Hematopoietic multipotent progenitor cell treated with erythropoietin and hydrocortisone succinate and interleukin-3 and kit ligand, for 6 days (in vitro differentiated cells): ENCODE measurements at places on chromosomes 2 and 18.

GRCh38 chr2:64386676-64387075 lies 67.3 kb upstream of the LGALSL start:
- no peak for DNase-seq

DNA sequence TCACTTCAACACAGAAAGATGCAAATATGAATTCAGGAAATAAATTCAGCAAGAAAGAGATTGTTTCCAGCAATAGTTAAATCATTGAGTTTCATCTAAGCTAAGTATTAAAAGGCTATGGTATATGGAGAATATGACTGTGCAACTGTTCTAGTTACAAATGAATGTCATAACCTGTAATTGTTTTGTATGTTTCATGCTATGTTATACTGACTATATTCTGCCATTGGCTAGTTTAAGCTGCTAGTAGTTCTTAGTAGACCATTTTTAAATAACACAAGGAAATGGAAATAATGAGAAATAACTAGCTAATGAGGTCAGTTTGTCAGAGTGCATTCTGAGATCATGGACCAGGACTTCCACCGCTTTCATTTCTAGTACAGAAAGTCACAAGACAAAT lies 1154.9 kb upstream of the TMEFF2 start:
- DNase-seq = no peak

DNA sequence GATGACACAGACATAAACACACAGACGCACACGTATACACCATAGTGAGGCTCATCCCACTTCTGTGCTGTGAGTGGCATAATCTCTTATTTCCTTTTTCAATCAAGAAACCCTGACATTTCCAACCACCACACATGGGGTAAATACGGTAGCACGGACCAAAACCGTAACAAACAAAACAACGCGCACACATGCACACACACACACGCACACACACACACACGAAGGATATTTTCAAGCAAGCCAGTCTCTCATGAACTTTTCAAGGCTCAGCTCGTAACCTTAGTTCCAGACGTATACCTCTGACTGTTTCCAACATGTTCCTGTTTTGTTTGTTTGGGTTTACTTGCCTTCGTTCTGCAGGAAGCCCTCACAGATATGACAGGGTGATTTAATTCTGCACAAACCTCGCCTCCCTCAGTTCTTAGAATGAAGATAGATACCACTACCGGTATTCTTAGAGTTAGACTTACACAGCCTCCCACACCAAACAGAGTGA lies 119.8 kb downstream of the BCL2 start:
- DNase-seq = peak; percentile 77

- DNase-seq = no peak
Observed at GRCh38 chr2:48733067-48733503, 22.4 kb downstream of the LHCGR start.

DNA sequence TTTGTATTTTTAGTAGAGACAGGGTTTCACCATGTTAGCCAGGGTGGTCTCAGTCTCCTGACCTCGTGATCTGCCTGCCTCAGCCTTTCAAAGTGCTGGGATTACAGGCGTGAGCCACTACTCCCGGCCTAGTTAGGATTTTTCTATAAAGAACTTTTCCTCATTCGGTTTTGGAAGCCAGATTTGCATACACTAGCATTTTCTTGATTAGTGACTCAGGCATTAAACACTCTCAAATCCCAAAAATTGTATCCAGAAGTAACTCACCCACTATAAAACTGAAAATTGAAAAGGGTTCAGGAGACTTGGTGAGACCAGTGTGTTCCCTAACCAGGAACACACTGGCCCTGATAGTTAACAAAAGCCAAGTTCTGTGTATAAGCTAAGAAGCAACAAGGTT lies 25.2 kb downstream of the EIF2AK3 start:
- DNase-seq = no peak

GRCh38 chr2:234377761-234378391 lies 119.0 kb downstream of the ARL4C start:
- DNase-seq = no peak

- DNase-seq = no peak
Observed at GRCh38 chr2:236856848-236857235, 228.8 kb upstream of the COPS8 start.

GRCh38 chr2:235165136-235165535 lies 213.3 kb downstream of the SH3BP4 start:
- no peak for DNase-seq

DNA sequence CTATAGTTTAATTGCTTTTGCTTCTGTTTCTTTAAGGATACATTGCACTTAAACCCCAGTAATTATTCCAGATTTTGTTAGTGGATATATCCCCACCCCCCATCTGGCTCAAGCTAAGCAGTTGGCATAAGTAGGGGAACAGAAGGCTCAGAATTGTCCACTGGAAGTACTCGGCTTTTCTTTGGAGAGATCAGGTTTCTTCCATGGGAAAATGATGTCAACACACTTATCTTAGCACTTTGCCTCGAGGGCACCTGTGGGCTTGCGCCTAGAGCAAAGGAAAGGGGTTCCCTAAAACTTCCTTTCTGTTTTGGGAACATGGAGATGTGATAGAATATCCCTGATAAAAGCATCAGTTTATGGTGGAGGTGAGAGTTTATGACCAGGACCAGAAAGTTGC lies 130.6 kb downstream of the FMNL2 start:
- DNase-seq = no peak

DNA sequence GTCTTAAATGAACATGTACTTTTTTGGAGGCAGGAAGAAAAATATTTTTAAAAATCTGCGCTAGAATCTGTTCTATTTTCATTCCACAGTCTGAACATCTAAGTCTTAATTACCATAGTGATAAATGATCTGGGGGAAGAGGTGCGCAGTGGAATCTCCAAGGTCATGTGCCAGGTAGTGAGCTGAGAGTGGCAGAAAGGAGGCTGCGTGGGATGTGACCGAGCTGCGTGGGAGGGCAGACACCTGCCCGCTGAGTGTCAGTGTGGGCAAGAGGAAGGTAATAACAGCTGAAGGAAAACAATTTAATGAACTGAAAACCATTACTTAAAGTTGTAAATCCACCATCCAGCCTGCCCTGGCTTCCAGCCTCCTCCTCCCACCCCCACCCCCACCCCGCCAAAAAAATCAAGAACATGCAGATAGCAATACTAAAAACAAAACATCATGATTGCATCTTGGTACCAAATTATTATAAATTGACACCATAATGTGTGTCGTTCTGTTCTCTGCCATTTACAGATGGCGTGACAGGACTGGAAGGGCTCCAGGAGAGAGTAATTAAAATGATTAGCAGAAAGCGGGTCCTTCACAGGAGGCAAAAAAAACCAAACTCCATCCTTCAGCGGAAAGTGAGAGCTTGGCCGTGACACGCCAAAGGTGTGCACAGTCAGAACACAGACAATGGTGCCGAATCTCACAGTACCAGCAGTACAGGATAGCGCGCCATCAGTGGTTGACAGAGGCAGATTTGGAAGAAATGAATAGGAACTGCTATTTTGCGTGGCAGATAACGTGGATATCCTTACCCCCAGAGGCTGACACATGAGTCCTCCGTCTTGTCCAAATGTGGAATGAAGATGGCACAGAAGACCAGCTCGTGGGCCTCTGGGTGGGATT lies 11.4 kb upstream of the DTNB start:
- no peak for DNase-seq

GRCh38 chr18:3262234-3263131 lies 550 bp downstream of the MYL12B start:
- peak; percentile 48 for DNase-seq

DNA sequence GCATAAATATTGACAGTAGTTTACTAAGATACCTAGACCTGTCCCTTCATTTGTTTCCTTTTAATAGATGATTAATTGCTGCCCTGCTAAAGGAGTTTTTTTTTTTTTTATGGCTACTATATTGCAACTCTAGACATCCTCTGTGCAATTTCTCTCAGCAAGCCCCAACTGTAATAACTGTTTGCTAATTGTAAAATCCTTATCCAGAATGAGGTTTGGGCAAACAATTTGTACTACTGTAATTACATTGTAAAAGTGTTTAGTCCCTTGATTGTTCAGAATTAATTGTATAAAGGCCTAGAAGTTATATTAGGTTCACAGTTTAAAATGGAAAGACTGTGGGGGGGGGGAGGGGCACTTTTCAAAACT lies 3.7 kb upstream of the MEIS1 start:
- DNase-seq = no peak

- peak; percentile 85 for DNase-seq
Observed at GRCh38 chr2:216188559-216188850, 79.4 kb downstream of the XRCC5 start.
